ENCODE measurements at places on chromosomes 3 and 15. TPM values are rescaled to one million over a fixed set of nuclear protein-coding genes. Genes with fewer than 3 reads are reported as not detected.

DNA sequence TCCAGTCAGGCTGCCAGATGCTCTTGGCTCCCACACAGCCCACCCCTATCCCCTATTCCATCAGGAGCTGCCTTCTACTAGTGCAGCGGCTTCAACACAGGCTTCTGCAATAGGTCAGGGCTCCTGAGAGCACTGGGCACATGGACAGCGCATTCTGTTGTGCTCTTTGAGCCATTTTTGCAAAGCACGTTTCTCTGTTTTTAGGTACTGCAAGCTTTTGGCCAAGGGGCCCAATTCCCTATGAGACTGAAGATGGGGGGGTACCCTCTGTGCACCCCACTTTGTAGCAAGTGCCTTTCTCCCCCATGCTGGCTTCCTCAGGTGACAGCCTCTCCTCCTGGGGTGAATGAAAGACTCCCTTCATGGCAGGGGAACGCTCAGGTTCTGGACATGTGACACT is 31.2 kb downstream of the CHDH start:
- DNase-seq: no peak

The CADPS gene
- total RNA-seq: not detected

DNA sequence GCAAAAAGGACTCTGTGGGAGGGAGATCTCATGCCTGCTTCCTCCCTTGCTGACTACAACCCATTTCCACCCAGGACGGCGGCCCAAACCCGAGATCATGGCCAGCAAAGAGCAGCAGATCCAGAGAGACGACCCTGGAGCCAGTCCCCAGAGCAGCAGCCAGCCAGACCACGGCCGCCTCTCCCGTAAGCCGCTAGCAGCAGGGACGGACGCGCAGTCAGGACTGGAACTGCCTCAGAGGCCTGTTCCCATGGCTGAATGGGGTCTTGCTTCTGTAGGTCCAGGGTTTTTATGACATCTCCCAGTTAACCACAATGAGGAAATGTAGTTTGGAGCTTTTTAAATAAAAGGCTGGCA is 67.2 kb downstream of the BOC start:
- no peak for DNase-seq

- no peak for DNase-seq
Observed at GRCh38 chr3:9800529-9800928, 7.6 kb downstream of the ARPC4 start.

DNA sequence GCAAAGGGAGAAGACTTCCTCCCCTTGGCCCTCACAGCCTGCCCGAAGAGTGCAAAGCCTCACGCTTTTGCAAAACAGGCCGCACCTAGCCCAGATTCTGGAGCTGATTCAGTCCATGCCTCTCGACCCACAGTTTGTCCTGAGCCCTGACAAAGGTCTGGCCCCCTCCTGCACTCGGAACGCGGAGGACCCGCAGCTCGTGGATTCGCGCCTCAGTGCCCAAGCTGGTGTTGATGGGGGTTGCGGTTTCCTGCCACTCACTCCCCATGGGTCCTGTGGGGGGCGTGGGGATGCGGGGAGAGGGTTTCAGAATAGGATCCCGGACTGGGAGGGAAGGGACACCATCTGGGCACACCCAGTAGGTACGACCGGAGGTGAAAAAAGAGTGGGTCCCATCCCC is 594 bp upstream of the CRABP1 start:
- no peak for DNase-seq

The SYNM gene
- total RNA-seq: 5.9 TPM

DNA sequence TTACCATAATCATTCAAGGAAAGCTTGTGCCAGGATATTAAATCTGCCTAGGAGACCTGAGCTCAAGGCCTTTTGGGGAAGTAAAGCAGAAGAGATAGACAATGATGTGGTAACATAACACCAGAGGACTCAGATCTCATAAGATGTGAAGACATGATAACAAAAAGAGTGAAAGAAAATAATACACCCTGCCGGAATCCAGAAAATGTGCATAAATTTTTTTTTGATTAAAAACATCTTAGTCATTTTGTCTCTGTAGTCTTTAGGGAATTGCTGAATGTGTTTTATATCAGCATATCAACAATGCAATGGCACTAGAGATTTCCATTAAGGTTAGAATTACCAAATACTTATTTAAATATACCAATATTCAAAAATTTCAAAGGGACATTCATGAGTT is 326.8 kb upstream of the ROBO1 start:
- no peak for DNase-seq

DNA sequence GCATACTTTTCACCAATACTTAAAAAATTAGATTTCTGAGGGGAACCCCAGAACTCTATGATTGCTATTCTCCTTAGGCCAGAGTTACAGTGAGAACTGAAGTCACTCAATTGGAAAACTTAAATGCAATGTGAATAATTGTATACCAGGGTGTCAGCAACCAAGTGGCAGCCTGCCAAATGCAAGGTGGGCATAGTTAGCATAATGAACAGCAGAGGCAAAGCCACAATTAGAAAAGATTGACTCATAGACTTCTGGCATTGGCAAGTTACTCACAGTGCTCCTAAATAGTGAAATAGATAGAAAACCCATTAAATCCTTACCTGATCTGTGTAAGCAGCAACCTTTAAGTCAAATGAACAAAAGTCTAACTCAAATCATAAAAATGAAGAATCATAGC is 94.9 kb downstream of the BCHE start:
- no peak for DNase-seq

The KNG1 gene
- not detected for total RNA-seq

DNA sequence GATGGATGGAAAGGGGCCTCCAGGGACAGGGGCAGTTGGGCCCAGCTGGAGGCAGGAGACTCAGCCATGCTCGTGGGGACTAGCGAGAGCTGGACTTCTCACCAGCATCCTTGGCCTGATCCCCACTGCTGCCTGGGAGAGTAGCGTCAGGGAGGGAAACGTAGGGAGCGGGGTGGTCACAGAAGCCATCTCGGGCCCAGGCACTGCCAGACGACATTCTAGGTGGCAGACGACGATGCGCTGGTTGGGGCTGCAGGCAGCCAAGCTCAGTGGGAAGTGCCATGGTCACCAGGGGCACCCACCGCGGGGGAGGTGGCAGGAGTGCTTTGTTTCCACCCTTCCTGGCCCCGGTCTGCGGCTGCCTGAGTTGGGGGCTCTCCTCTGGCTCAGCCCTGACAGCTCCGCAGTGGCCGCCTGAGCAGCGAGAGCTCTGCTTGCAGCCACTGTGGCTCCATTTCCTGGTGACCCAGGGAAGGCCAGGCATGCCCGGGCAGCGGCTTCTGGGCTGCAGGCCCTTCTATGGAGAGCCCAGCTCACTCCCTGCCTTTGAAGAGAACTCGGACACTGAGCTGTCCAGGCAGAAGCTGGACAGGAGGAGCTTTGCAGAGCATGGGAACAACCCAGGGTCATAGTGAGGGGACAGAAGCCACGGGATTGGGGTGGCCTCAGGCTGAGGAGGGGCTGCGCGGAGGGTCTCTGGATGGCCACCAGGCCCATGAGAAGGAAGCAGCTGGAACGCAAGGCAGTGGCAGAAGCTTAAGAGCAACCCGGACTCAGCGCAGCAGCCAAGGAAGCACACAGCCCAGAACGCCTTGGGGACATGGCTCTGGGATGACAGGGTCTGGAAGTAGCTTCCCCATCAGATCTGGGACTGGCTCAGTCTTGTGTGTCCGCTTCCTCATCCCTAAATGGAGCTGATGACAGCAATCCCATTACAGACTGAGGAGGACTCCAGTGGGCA is 30.8 kb downstream of the KLHL25 start:
- DNase-seq: no peak

The CISH gene
- 0.28 TPM for total RNA-seq

DNA sequence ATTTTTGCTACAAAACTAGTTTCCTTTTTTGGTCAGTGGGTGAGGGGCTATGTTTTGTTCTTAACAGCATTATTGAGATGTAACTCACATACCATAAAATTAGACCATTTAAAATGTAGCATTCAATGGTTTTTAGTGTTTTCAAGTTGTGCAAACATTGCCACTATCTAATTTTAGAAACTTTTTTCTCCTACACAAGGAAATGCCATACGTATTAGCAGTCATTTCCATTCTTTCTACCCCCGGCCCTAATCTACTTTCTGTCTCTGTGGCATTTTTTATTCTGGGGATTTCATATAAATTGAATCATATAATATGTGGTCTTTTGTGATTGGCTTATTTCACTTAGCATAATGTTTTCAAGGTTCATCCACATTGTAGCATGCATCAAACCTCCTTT is 55.0 kb upstream of the TIPARP start:
- no peak for DNase-seq

DNA sequence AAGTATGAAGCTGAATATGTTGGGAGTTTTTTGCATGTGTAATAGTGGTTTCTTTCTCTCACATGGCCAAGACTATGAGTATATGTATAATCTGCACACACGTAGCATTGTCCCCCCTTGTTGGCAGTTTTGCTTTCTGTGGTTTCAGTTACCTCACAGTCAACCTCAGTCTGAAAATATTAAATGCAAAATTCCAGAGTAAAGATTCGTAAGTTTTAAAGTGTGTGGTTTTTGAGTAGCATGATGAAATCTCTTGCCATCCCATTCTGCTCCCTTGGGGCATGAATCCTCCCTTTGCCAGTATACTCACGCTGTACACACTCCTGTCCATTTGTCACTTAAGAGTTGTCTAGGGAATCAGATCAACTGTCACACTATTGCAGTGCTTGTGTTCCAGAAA is 742.0 kb upstream of the CCDC54 start:
- DNase-seq: no peak

The STRA6 gene
- not detected for total RNA-seq

DNA sequence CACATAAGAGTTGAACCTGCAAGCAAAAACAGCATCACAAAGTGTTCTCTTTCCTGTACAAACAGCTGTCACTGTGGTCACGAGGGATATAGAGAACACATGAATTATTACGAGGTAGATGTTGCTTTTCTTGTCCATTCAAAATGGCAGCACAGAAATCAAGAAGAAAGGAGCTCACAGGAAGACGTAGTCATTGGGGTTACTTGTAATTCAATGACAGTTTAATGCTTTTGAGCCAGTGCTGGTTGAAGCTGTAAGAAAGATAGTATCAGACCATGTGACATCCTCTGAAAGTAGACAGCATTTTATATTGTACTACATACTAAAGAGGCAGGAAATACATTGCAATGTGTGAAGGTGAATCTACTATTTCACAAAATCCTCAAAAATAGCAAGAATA is 140.4 kb downstream of the ABI3BP start:
- no peak for DNase-seq

- no peak for DNase-seq
Observed at GRCh38 chr3:155938409-155938808, 68.0 kb downstream of the GMPS start.

GRCh38 chr3:115068799-115069198 is 78.3 kb downstream of the ZBTB20 start:
- no peak for DNase-seq

DNA sequence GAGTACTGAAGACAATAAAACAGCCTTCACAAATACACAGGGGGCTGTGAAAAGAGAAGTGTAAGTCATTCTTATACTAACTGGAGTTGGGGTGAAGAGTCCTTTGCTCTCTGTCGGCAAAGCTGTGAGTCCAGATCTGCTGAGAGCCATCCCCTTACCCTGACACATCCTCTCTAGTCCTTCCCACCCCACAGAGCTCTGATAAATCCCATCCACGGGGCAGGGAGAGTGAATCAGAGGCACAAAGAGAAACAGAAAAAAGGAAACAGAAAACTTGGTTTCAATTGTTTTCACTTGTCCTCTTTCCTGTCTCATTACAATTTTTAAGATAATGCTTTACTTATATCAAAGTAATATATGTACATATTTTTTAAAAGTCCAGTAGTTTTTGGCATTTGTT is 18.2 kb upstream of the ZNF639 start:
- DNase-seq: no peak

DNA sequence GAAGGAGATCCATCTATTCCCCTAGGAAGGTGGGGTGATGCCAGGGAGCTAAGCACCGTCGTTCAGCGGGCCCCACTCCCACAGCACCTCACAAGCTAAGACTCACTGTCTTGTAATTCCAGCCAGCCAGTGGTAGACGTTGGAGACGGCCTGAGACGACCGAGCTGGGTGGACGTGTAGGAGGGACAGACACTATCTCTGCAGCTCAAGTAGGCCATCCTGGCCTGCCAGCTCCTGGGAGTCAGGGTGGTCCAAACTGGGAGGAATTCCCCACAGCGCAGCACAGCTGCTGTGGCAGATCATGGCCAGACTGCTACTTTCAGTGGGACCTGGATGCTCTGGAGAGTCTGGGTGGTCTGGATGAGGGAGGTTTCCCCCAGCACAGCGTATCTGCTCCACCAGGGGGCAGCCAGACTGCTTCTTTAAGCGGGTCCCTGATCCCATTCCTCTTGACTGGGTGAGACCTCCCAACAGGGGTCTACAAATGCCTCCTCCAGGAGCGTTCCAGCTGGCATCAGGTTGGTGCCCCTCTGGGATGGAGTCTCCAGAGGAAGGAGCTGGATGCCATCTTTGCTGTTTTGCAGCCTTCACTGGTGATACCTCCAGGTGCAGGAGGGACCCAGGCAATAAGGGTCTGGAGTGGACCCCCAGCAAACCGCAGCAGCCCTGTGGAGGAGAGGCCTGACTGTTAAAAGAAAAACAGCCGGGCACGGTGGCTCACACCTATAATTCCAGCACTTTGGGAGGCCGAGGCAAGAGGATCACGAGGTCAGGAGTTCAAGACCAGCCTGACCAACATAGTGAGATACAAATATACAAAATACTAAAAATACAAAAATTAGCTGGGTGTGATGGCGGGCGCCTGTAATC is 27.6 kb downstream of the GNB5 start:
- DNase-seq: no peak

DNA sequence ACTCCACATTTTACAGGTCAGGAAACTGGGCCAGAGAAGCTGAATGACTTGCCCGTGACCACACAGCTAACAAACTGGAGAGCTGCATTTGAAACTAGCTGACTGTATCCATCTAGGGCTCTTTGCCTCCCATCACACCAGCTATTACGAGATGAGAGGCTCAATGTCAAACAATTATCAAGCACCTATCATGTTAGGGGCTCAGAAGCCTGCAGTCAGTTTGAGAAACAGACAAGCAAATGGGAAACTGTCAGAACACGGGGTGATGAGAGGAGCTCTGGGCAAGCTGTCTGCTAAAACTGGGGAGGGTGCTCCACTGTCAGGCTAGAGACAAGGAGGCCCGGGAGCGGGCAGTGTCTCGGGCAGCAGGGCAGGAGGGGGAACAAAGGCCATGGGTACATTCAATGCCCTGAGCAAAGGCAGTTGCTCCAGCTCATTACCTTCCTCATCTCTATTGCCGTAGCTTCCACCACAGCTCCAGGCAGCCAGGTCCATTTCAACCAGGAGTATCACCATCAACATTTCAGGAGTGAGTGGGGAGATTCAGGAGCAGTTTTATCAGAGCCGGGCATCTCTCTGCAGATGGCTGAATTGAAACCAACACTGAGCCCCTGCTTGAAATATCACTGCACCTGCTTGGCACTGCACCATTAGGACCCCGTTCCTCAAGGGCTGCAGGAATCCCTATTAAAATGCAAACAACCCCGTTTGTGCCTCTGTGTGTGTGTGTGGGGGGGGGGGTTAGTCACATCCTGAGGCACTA is 122.6 kb downstream of the RAB11A start:
- no peak for DNase-seq

- no peak for DNase-seq
Observed at GRCh38 chr3:194384156-194384555, 14.6 kb upstream of the LRRC15 start.
